ENCODE measurements at places on chromosomes 11 and 22.
A peak's percentile ranks its signal among the peaks of the same experiment; 100 is the strongest.

GRCh38 chr22:29128891-29129807 lies 56.3 kb downstream of the KREMEN1 start:
- peak; percentile 42 for DNase-seq

DNA sequence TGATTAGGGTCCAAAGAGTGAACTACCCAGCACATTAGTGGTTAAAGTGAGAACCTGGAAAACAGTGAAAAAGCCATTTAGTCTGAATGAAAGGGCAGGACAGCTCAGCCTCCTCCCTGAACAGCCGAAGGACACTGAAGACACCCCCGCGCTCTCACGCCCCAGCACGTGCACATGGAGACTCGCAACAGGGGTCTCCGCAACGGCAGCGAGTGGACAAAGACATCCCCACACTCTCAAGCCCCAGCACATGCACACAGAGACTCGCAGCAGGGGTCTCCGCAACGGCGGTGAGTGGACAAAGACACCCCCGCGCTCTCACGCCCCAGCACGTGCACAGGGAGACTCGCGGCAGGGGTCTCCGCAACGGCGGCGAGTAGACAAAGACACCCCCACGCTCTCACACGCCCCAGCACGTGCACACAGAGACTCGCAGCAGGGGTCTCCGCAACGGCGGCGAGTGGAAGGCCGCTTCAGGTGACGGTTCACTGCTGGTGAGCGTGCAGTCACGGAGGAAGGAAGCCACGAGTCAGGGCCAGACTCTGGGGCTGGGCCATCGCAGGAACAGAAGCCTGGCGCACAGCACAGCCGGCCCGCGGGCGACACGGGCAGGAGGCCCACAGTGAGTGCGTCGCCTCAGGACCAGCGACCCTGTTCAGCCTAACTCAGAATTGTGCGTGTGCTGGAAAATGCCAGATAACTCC lies 43.6 kb downstream of the BRD1 start:
- DNase-seq, result no peak

DNA sequence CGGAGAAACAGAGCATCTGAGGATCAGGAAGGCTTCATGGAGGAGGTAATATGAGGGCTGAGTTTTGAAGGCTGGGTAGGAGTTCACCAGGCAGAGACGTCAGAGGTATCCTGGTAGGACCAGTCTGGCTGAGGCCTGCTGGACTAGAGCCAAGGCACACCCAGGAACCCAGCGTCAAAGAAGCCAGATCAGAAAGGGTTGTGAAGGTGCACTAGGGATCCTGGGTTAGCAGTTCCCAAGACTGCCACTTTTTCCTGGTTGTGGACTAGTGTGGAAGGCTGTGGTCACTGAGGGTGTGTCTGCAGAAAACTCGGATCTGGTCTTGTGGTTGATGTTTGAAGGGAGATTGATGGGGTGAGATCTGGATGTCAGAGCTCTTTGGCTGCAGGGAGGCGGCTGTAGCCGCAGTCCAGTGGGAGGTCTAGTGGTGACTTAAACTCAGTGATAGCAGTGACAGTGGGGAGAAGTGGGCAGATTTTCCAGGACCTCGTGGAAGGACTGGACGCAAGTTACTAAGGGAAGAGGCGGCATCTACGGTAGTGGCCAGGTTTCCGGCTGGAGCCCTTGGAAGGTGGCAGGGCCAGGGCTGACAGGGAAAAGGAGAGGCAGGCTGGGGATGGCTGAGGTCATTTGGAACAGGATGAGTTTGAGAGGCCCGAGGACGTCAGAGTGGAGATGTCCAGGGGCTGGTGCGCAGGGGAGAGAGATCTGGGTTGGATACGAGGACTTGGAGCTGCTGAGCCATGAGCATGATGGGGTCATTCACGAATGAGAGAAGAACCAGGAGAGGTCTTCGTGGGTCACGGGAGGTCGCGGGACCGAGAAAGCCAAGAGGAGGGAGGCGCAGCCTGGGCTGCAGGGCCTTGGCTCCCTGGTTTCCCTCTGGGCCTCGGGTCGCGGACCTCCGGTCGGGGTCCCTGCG lies 10.9 kb downstream of the RELA start:
- no peak for DNase-seq

GRCh38 chr11:44750551-44751465 lies 24.0 kb downstream of the TSPAN18 start:
- DNase-seq, result no peak

DNA sequence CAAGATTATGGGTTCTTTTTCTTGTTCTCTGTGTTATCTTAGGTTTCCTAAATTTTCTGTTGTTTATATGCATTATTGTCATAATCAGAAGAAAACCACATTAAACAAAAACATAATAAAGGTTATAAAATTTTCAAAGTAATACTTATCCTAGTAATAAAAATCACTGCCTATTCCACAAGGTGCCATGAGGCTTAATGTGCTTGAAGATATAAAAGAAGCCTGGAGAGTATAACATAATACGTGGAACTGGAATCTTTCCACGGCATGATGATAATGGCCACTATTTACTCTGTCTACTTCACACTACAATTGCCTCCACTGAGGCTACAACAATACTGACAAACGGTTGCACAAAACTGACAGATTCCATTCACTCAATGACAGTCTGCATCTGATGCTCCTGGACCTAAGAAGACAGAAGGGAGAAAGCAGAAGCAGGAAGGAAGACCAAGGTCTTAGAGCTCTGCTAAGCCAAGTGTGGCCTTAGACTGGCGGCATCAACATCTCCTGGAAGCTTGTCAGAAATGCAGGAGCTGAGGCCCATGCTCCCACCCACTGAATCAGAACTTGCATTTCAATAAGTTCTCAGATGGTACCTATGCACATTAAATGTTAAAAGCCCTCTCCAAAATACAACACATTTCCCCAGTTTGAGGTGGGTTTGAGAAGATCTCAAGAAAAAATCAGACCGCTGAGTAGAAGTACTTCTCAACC lies 13.1 kb downstream of the TENM4 start:
- no peak for DNase-seq

- DNase-seq, result no peak
Measured at GRCh38 chr11:61787928-61788491, 4.4 kb downstream of the TMEM258 start.

DNA sequence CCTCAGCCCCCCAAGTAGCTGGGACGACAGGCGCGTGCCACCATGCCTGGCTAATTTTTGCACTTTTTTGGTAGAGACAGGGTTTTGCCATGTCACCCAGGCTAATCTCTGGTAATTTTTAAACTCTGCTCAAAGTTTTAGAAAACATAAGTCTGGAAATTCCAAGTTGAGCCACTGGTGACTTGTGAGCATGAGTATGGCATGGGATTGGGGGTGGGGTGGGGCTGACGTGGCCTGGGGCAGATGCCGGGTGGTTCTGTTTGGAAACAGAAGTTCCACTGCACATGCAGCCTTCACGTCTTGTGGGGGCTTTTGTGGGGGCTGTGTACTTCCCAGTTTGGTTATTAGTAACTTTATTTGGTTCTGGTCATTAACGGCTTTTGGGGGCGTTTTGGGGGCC lies 67.3 kb downstream of the PTPRJ start:
- DNase-seq, result no peak

GRCh38 chr11:6350486-6350885 lies 30.2 kb upstream of the CAVIN3 start:
- DNase-seq, result no peak

- no peak for DNase-seq
Measured at GRCh38 chr11:100941033-100941432, 188.6 kb downstream of the PGR start.

- DNase-seq, result no peak
Measured at GRCh38 chr11:61754534-61755482, 2.4 kb downstream of the MYRF start.

- peak; percentile 33 for DNase-seq
Measured at GRCh38 chr11:8288824-8289491, 25.3 kb upstream of the LMO1 start.

DNA sequence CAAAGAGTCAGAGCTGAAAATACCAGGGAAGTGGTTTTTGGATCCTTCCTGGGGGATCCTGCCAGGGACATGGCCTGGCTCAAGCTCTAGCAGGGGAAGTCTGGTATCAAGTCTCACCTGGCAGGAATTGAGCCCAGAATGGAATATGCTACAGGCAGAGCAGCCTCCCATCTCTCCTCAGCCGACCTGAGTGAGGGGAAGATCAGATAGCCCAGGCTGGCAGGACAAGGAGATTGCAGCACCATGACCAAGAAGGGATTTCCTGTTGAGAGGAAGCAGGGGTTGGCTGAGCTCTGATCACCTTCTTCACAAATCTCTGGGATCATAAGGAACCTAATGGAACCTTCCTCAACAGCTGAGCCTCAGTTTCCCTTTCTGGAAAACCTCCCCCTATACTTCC lies 13.0 kb downstream of the OAF start:
- DNase-seq, result no peak

- DNase-seq, result no peak
Measured at GRCh38 chr11:47225552-47226400, 11.0 kb downstream of the DDB2 start.

DNA sequence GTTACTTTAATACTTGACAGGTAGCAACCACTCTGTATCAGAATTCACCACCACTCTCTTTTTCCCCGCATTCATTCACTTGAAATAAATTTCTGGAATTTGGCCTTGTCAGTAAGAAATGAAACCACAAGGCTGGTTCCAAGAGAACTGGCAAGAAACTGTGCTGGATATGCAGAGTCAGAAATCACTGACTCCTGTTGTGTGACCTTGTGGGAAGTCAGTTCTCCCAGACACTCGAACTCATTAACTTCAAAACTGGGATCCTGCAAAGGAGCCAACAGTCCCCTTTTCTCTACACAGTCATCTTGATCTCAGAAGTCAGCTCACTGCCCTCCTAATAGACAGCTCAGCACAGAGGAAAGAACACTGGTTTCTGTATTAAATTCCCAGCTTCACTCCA lies 142.7 kb downstream of the LRRC4C start:
- DNase-seq, result no peak

GRCh38 chr22:45638197-45638596 lies 33.4 kb upstream of the ATXN10 start:
- DNase-seq, result no peak

- DNase-seq, result no peak
Measured at GRCh38 chr11:110445437-110445836, 15.7 kb downstream of the FDX1 start.

- no peak for DNase-seq
Measured at GRCh38 chr22:24117942-24118341, 63.3 kb upstream of the SUSD2 start.

GRCh38 chr11:27648840-27649239 lies 51.4 kb downstream of the BDNF start:
- no peak for DNase-seq

DNA sequence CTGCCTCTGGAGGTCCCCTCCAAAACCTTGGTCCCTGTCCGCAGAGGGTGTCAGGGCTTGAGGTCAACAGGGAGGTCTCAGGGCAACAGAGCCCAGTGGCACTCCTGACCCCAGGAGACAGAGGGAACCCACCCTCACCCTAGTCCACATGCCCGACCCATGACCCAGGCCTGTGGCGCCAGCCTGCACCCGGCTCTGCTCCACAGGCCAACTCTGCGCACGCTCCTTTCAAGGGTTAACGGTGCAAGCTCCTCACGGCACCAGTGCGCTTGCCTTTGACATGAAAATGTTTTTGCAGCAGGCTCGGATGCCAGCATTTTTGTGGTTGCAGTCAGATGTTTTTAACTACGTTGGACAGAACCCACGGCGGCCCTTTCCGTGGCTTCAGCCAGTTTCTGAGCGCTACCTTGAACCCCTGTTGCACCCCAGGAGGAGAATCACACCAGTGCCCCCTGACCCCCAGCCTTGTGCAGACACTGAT lies 68.6 kb downstream of the CDKN1C start:
- DNase-seq, result no peak

GRCh38 chr11:7643314-7643713 lies 30.0 kb downstream of the CYB5R2 start:
- DNase-seq, result no peak

Measured in activated CD8-positive, alpha-beta memory T cell treated with anti-CD3 and anti-CD28 coated beads for 24 hours (primary cell).